Activated CD8-positive, alpha-beta memory T cell treated with anti-CD3 and anti-CD28 coated beads, Interleukin-2, amount 50 U/mL, for 48 hours (primary cell): ENCODE measurements at places on chromosomes 16 and 17.
A peak's percentile ranks its signal among the peaks of the same experiment; 100 is the strongest.

GRCh38 chr16:67104061-67104460 lies 5.7 kb upstream of the PHAF1 start:
- DNase-seq = peak; percentile 47

DNA sequence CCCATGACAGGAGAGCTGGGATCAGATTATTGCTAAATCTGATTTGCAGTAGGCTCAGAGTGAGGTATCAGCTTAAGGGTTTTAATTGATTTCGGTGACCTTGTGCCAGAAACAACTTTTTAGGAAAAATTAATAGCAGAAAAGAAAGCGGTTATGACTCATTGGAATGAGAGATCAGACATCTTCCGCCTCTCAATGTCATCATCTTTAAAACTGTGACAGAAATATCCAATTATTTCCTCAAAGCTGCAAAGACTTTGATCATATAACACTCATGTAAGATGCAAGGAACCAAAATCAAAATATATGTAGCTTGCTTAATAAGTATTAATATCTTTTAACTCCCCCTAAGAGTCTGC lies 190.1 kb upstream of the FOXF1 start:
- no peak for DNase-seq

GRCh38 chr17:15951368-15952047 lies 6.6 kb downstream of the ADORA2B start:
- no peak for DNase-seq

DNA sequence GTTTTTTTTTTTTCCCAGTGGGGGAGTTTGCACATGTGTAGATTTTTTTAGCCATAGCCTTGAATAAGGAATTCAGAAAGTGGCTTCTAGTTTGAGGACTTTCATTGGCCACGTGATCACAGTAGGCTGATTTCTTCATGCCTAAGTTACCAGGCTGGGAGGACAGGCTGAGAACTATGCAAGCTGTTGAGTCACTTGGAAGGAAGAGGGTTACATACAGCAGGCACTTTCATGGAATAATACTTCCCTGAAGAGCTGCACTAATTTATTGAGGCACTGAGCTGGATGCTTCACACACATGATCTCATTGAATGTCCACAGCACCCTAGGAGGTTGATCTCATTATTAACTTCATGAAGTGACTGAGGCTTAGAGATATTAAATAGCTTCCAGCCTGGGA lies 22.8 kb downstream of the PRKCB start:
- no peak for DNase-seq

GRCh38 chr16:29154676-29155121 lies 169.8 kb downstream of the LAT start:
- DNase-seq = no peak
